ENCODE measurements at places on chromosomes 12 and 14.

- DNase-seq, result no peak
Measured at GRCh38 chr14:37597914-37598746, 2.7 kb downstream of the TTC6 start.

- no peak for DNase-seq
Measured at GRCh38 chr12:122825773-122826724, 9.2 kb upstream of the HIP1R start.

- no peak for DNase-seq
Measured at GRCh38 chr12:65918021-65918420, 93.7 kb downstream of the HMGA2 start.

- no peak for DNase-seq
Measured at GRCh38 chr14:85118274-85118673, 411.7 kb upstream of the FLRT2 start.

DNA sequence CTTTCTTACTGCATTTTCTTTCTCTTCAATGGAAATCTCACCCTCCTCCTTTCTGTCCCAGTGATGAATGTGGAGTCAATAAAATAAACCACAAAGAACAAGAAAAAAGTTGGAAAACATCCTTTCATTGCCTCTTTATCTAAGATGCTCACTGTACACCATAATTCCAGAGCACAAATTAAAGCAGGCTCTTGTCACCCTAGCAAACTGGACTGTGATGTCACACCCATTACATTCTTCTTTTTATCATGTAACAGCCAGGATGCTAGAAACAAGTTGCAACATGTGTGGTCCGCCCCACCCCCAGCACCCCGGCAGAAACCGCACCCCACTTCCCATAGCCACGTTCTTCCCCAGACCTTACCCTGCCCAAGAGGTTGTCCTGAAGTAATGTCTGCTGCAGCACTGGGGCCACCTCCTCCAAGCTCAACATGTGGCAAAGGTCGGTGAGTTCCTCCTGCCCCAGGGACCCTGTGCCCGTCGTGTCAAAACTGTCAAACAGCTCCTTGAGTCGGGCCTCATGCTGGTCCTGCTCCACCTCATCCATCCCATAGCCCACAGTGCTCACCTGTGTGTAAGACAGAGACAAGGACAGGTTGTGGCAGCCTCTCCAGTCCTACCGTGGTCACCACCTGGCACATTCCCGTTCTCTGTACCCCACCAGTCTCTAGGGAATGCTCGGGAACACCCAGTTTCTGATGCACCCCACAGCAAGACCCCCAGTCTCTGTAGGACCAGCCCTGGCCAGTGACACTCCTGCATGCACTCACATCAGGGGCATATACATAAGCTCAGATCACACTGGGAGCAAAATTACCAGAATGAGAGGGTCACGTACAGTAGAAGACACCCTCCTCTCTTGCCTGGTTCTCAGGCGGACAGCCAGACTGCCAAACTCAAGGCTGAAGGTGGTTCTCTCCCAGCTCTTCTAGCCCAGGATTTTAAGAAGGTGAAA is 9.2 kb downstream of the NIN start:
- DNase-seq, result no peak

- no peak for DNase-seq
Measured at GRCh38 chr14:59455411-59455810, 9.8 kb downstream of the GPR135 start.

DNA sequence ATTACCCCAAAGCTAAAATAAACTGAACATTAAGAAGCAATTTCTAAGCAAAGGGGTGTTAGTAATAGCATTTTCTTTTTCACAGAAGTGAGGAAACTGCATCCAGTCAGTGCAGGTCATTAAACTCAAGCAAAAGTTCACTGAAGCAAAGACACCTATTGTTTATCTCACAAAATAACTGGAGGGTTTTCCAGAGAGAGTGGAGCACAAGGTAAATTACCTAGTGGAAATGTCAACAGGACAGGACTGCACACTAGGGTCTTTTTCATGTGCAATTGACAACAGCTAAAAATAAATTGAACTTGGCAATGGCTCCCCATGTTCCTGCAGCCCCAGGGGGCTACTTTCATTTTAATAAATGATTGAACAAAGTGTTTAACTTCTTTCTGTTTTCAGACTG is 742.0 kb downstream of the GALC start:
- DNase-seq, result no peak

- no peak for DNase-seq
Measured at GRCh38 chr12:130240831-130241590, 78.7 kb downstream of the FZD10 start.

DNA sequence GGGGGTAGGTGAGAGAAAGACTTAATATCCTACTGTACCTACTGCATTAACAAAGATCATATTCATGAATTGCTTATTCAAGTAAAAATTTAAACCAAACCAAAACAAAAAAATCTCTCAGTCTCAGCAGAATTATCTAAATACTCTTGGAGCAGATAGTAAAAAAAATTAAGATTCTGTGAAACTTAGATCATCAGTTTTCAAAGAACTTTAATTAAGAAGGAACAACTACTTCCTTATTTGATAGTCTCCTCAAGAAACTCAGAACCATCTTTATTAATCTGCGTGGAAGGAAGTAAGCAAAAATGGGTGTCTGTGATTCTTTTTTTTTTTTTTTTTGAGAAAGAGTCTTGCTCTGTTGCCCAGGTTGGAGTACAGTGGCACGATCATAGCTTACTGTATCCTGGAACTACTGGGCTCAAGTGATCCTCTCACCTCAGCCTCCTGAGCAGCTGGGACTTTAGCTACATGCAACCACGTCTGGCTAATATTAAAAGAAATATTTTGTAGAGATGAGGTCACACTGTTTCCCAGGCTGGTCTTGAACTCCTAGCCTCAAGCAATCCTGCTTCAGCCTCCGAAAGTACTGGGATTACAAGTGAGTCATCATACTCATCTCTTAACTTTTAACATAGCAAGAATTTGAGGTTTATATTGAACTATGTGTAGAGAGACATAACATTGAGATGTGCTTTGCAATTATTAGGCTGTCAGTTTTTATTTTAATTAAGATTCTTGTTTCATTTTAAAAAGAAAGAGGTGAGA is 37.4 kb downstream of the GAS2L3 start:
- no peak for DNase-seq

GRCh38 chr14:78530078-78530477 is 359.9 kb downstream of the NRXN3 start:
- DNase-seq, result no peak

- DNase-seq, result no peak
Measured at GRCh38 chr14:48963231-48963790, 622.9 kb downstream of the RPS29 start.

GRCh38 chr14:74220991-74221390 is 18.3 kb upstream of the VSX2 start:
- DNase-seq, result no peak

DNA sequence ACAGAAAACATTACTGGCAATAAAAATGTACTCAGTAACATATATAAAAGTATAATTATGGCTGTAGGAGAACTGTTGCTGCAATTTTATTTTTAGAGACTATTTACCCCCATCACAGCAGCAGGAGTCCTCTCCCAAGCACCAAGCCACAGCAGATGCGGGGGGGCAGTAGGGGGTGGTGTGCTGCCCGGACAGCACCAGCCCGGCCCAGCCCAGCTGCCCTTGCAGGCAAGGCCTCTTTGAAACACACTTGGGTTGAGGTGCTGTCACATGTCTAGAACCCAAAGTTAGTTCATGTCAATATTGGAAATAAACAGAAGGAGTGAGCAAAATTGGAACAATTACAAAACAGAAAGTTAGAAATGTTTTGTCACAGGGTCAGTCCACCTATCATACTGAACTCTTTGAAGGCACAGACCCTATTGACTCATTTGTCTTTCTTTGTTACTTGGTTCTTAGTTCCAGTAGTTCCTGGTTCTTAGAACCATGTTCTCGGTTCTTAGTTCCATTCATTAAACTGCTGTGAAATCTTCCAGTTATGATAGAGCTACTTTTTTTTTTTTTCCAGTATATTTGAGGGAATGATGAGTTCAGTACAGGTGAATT is 22.7 kb downstream of the CCNK start:
- DNase-seq, result no peak

GRCh38 chr14:20477211-20477876 is 8.1 kb downstream of the PNP start:
- no peak for DNase-seq

- no peak for DNase-seq
Measured at GRCh38 chr12:123713823-123714585, 1.9 kb downstream of the ATP6V0A2 start.

DNA sequence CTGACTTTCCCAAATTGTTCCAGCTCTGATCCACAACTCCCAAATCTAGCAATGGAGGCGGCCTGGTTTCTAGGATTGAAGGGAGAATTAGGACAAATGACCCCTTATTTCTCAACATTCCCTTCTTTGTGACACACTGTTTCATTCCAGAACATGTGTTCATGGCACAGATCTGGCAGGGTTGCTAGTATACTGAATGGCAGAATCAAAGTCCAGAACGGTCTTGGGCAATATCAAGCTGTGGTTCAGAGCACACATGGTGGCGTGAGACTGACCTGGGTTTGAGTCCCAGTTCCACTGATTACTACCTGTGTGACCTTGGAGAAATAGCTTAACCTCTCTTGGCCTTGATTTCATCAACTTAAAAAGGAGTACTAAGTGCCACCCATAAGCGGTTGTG is 152.5 kb downstream of the SAMD4A start:
- DNase-seq, result no peak

- no peak for DNase-seq
Measured at GRCh38 chr12:117328556-117329100, 32.8 kb downstream of the NOS1 start.

DNA sequence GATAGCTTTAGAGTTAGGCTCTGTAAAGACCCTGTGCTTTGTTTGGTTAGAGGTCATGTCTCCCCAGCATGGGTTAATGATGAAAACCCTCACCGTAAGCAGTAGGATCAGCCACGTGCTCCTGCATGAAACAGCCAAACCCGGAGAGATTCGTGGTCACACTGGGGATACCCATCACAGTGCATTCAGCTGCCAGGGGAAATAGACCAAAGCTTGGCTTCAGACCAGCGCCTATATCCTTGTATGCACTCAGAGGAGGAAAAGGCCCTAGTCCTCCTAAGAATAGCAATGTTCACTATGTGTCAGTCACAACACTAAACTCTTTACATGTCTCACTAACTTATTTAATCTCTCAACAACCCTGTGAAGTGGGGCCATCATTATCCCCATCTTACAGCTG is 16.3 kb downstream of the SPX start:
- no peak for DNase-seq

GRCh38 chr12:107732365-107732764 is 28.6 kb downstream of the PRDM4 start:
- DNase-seq, result no peak

DNA sequence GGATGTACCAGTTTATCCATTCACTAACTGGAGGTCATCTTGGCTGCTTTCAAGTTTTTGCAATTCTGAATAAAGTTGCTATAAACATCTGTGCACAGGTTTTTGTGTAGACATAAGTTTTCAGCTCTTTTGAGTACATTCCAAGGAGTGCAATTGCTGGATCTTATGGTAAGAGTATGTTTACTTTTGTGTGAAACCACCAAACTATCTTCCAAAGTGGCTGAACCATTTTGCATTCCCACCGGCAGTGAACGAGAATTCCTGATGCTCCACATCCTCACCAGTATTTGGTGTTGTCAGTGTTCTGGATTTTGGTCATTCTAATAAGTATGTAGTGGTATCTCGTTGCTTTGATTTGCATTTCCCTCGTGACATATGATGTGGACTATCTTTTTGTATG is 150.5 kb upstream of the BCL2L14 start:
- no peak for DNase-seq

All from GM12892 (cell line).